ENCODE measurements at places on chromosomes 5 and 9.

DNA sequence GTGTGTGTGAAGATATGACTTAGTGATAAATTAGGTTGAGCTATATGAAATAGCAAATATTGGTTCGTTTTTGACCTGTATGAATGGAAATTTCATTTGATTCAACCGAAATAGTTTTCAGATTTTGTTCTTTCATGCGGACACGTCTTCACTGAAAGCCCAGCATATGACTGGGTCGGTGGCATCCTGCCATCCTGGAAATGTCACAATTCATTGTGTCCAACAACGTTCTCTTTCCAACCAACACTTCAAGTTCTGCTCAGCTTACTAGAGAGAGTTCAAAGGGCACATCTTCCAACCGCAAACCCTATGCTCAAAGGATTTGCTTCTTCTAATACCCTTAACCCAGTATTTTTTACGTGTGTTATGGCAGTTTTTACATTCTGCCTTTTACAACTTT is 252.5 kb downstream of the NTRK2 start:
- DNase-seq = no peak

- no peak for DNase-seq
Measured at GRCh38 chr9:21082671-21083070, 4.9 kb upstream of the IFNB1 start.

- no peak for DNase-seq
Measured at GRCh38 chr5:11043881-11044280, 282.8 kb upstream of the DAP start.

- no peak for DNase-seq
Measured at GRCh38 chr5:41148448-41148847, 64.9 kb downstream of the C6 start.

DNA sequence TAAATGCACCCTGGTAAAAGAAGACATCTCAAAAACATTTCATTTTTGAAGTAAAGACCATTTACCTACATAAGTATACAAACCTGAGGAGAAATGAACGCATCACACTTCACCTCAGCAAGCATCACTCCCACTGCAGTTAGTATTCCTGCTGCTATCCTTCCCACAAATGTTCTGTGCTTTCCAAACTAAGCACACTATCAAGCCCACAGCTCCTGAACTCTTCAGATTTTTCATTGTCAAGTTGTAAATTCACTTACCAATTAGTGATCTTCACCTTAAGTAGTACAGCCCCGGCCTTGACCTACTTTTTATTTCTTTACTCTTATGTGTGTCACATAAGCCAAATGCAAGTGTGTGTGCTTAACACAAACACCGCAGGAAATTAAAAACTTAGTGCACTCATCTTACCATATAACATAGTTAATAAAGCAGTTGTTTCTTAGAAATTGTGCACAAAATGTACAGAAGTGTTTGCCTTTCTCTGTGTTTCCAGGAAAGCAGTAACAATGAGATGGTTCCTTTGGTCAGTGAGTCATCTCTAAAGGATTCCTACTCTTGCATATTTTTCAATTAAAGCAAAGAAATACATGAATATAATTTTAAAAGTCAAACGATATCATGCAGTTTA is 169.4 kb downstream of the APBA1 start:
- DNase-seq = no peak

DNA sequence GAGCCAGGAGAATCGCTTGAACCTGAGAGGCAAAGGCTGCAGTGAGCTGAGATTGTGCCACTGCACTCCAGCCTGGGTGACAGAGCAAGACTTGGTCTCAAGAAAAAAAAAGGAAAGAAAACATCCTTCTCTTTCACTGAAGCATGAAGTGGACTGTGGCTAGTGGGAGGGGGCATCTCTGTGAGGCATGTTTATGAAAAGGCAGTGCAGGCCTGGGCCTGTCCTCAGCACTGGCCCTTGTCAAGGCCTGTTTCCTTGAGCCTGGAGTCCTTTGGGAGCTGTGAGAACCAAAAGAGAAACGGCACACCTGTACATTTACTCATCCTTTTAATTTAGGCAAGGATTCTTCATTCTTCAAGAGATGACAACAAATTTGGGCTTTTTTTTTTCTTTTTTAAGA is 18.3 kb upstream of the FUBP3 start:
- DNase-seq = no peak

DNA sequence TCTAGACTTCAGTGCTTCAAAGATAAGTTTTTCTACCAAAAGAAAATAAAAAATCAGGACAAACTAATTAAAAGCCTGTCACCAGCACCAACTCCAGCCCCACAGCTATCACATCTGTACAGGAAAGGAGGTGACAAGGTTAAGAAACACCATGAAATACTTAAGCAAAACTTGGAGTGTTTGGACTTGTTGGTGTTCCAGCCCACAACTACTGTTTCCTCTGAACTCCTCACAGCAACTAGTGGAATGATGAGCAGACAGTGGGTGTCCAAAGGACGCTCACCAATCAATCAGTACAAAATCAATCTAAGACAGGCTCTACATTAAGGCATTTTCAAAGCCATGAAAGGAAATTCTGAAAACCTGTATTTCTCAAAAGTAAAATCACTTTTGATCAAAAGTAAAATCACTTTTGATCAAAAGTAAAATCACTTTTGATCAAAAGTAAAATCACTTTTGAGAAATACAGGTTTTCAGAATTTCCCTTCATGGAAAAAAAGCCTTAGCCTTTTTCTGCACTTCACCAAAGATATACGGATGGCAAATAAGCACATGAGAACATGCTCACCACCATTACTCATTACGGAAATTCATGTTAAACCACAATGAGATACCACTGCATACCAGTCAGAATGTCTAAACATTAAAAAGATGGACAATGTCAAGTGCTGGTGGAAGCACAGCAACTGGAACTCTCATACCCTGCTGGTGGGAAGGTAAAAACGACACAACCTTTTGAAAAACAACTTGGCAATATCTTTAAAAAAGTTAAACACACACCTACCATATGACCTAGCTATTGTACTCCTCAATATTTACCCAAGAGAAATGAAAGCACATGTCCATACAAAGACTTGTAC is 79.7 kb downstream of the MED27 start:
- DNase-seq = no peak

DNA sequence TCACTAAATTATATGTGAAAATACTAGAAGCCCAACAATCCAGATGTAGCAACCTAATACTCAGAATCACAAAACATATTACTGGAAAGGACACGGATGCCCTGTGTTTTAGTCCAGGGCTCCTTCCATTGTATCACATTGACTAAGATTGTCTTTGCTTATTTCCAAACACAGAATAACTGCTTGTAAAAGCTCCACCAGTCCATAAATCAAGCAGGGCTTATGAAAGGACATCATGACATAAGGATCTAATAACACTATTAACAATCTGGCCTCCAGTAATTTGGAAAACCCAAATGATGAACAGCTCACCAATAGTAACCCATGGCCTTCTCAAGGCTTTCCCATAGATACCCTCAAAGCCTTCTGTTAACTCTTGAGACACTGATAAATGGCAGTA is 39.8 kb downstream of the WDR41 start:
- DNase-seq = no peak

DNA sequence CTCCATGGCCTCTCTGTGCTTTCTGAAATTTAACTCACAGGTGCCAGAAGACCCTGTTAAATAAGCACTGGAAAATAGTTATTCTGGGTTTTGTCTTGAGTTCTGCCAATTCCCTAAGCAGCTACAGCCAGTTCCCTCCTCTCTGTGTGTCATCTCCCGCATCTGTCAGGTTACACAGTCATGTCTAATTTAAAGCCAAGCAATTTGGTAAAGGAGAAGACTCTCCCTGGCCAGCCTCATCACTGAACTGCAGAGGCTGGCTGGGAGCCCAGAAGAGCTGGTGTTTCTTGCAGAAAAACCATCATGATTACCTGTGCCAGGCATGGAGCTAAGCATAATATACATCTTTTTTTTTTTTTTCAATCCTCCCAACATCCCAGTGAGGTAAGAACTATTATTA is 141.3 kb upstream of the ZNF366 start:
- no peak for DNase-seq

DNA sequence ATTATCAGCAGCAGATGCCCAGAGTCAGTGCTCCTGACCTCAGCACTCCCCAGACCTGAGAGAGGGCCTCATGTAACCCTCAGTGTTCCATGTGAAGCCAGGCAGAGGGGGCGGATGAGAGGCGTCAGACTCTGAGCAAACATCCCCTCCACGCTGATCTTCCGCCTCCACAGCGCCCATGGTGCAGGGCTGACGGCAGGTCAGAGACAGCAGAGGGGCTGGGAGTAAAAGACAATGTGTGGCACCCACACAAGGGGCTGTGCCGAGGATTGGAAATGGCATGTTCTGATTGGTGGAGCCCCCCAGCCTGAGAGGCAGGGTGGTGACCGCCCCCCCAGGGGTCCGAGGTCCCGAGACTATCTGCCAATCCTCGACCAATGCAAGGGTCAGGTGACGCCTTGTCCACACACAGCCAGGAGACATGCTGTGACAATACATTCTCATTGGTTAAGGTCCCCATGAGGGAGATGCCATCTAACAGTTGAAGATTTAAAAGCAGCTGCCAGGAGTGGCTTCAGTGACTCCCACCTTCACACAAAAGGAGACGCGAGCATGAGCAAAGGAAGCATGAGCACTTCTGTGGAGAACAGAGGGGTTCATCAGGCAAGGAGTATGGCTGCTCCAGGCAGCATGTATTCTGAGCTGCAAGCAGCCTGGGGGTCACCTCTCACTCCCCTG is 19.3 kb upstream of the SLC25A51 start:
- DNase-seq = no peak

GRCh38 chr5:10543585-10544040 is 20.3 kb upstream of the ANKRD33B start:
- DNase-seq = no peak

DNA sequence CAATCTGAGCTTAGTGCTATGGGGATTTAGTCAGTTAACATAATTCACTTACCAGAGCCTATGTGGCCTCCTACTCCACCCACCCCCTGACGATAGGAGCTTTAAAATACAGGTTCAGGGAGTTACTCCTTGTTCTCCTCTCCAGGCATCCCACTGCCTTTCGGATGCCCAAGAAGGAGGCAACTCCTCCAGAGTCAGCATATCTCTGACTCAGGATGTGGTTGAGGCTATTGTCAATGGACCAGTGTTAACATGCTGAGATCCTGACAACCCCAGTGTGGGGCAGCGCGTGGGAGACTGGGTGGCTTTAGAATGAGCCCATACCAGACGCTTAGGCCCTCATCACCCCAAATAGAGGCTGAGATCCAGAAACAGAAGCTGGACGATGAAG is 27.4 kb downstream of the BICD2 start:
- DNase-seq = no peak

DNA sequence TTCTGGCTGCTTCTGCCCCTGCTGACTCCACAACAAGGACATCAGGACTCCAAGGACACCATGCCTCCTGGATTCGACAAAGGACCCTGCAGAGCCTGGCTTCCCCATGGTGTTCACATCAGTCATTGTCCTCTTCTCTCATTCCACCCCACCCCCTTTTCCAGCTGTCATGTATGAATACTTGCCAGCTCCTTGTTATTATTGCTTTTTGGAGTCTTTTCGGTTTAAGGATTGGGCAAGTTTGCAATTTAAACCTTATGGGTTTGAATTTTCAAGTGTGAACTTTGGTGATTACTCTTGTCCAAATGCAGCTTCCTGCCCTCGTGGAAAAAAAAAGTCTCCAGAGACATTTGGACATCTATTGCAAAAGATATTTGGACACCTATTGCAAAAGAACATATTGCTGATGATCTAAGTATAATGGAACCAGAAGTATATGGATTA is 14.2 kb upstream of the LVRN start:
- DNase-seq = no peak

- no peak for DNase-seq
Measured at GRCh38 chr5:168153263-168153875, 138.1 kb upstream of the WWC1 start.

GRCh38 chr9:129624168-129624759 is 1.7 kb upstream of the NTMT1 start:
- DNase-seq = peak; percentile 74

DNA sequence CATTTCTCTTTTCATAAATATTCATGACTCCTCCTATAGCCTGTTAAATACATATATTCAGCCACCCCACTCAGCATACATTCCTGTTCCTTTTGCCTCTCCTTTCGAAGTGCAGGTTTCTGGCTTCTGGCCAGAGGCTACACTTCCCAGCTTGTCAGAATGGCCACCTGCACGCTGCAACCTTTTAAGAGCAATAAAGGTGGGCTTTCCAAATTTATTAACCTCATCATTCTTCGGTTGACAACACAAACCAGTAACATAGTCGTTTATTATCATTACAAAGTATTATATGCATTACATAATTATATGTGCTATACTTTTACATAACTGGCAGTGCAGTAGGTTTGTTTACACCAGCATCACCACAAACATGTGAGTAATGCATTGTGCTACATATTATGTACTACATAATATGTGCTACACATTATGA is 16.5 kb upstream of the TMEM171 start:
- DNase-seq = no peak

- no peak for DNase-seq
Measured at GRCh38 chr5:12659686-12660085, 755.4 kb upstream of the CTNND2 start.

- no peak for DNase-seq
Measured at GRCh38 chr5:171688696-171689495, 96.7 kb upstream of the SMIM23 start.

- no peak for DNase-seq
Measured at GRCh38 chr5:68279984-68280383, 64.4 kb downstream of the PIK3R1 start.

- DNase-seq = no peak
Measured at GRCh38 chr5:172534229-172535107, 80.1 kb upstream of the SH3PXD2B start.

DNA sequence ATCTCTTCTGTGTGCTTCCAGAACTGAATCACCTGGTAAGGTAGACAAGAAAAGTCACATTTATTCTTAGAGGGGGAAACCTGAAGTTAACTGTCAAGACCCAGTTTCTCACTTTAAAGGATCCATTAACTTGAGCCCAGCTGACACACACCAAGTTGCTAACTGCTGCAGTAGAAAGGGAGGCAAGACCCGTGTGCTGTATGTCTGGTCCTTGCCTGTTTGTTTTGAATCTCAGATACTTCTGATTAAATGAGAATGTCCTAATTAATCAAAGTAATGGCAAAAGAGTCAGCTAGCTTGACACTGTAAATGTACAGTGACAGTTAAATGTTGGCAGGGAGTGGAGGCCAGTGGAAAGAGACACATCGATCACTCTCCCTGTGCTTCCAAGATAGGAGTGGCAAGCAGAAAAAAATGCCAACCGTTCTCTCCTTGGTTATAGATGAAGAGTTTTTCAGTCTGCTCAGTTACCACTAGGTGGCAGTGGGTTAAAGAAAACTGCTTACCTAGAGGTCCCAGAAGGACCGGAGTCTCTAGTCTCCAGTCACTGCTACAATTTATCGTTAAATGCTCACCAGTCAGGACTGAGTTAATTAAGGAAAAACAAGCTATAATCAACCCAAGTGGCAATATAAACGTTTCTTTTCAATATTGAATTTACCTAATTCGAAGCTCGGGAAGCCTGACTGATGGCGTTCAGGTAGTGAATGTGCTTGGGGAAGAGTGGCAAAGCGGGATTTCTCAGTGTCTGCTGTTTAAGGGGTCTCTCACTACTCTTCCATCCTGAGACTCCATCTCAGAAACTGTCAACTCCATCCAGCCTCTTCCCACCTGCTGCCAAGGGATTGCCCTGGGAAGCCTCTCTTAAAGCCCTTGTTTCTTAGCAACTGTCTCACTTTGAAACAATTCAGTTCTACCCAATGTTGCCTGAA is 18.4 kb downstream of the LSM11 start:
- DNase-seq = peak; percentile 63
